ENCODE measurements at places on chromosomes 3 and 15.

- DNase-seq: no peak
Measured at GRCh38 chr3:57977818-57978235, 30.4 kb upstream of the FLNB start.

DNA sequence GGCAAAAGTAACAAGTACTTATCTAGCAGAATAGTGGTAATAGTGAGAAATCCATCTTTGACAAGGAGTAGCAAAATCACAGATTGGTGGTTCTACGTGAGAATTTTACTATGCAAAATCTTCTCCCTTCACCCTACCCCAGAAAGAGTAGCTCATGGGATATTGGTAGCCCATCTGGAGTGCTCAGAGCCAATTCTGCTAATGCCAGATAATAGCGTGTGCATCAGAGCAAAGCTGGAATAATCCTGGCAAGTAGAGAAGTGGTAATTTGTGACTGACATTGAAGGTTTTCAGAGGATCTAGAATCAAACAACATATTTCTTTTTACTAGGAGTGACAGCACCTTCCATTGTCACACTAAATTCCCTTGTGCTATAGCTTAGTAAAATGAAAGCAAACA is 192.9 kb downstream of the ZBBX start:
- DNase-seq: no peak

GRCh38 chr3:135487261-135487660 is 478.3 kb upstream of the PPP2R3A start:
- no peak for DNase-seq

DNA sequence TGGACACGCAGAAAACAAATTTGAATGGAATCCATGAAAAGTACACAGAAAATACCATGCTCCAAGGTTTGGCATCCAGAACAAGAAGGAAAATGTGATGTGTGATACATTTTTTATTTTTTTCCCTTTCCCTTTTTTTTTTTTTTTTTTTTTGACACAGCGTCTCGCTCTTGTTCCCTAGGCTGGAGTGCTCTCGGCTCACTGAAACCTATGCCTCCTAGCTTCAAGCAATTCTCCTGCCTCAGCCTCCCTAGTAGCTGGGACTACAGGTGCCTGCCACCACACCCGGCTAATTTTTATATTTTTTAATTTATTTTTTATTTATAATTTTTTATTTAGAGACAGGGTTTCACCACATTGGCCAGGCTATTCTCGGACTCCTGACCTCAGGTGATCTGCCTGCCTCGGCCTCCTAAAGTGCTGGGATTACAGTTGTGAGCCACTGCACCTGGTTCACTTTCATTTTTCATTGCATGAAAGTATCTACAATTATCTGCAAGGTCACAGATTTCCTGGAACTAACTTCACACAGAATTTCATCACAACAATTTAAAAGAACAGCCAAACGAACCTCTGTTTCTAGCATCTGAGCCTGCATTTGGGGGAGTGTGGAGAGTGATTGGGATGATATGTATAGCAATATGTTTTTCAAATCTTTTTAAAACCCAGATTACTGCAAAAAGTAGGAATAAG is 8.3 kb downstream of the POU1F1 start:
- no peak for DNase-seq

DNA sequence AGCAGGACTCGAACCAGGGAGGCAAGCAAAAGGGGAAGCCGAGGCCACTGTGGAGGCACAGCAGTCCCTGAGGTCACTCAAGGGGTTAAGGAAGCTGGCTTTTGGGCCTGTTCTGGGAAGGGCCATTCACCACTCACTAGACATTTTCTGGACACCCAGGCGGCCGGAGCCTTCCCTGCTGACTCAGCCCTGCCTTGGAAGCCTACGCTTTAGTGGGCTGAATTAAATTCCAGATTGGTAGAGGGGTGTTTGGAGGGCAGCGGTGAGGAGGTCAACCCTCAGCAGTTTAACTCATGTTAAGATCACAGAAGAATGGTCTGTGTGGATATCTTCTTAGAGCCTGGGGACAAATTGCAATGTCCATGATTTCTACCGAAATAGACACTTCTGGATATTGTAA is 152.8 kb downstream of the GABRG3 start:
- DNase-seq: no peak

GRCh38 chr3:39933986-39934693 is 124.7 kb downstream of the MYRIP start:
- no peak for DNase-seq

- DNase-seq: no peak
Measured at GRCh38 chr15:91849180-91849579, 4.3 kb upstream of the SLCO3A1 start.

GRCh38 chr15:98529205-98530145 is 118.9 kb upstream of the IGF1R start:
- DNase-seq: no peak

All from stimulated activated CD8-positive, alpha-beta memory T cell treated with anti-CD3 and anti-CD28 coated beads, Interleukin-4, amount 100 ng/mL, for 4 hours (primary cell).